ENCODE measurements at places on chromosomes 1 and 21. TPM values are rescaled to one million over a fixed set of nuclear protein-coding genes. Genes with fewer than 3 reads are reported as not detected.

ATP8B2 gene
- 9.2 TPM for total RNA-seq

HES3 gene
- total RNA-seq, result not detected

E2F2 gene
- 0.36 TPM for total RNA-seq

UQCRHL gene
- 0.68 TPM for total RNA-seq

CITED4 gene
- total RNA-seq, result 11.3 TPM

U2AF1 gene
- 40.2 TPM for total RNA-seq

CD1E gene
- not detected for total RNA-seq

AGTRAP gene
- total RNA-seq, result 55.7 TPM

BEST4 gene
- total RNA-seq, result under 0.01 TPM

ERICH3 gene
- not detected for total RNA-seq

IGSF9 gene
- total RNA-seq, result 20.9 TPM

FMO5 gene
- 0.21 TPM for total RNA-seq

CELA2A gene
- total RNA-seq, result not detected

DMAP1 gene
- total RNA-seq, result 17.2 TPM

CLDN14 gene
- not detected for total RNA-seq

KRTAP19-3 gene
- not detected for total RNA-seq

UBL4B gene
- total RNA-seq, result not detected

FCRL1 gene
- total RNA-seq, result not detected
